ENCODE measurements at places on chromosomes 12 and 14. TPM values are rescaled to one million over a fixed set of nuclear protein-coding genes. Genes with fewer than 3 reads are reported as not detected.

The IL26 gene
- not detected for total RNA-seq

The KIF26A gene
- 6.5 TPM for total RNA-seq

GRCh38 chr12:53995378-53996239 is 4.4 kb upstream of the HOXC9 start:
- H3K27me3 ChIP-seq = peaks cover 82% of the 10 kb centered on the region
- H3K36me3 ChIP-seq = no peaks in the 10 kb centered on the region
- no peak overlapping the region for H3K27ac ChIP-seq
- H3K4me1 ChIP-seq = no peaks in the 10 kb centered on the region

GRCh38 chr12:124688356-124688992 is 121.1 kb upstream of the NCOR2 start:
- H3K27me3 ChIP-seq = no peaks in the 10 kb centered on the region
- peak overlapping the region; percentile 12 for H3K27ac ChIP-seq
- no peaks in the 10 kb centered on the region for H3K36me3 ChIP-seq

GRCh38 chr12:6253278-6253677 is 53.1 kb downstream of the CD9 start:
- H3K27ac ChIP-seq = no peak overlapping the region
- H3K4me3 ChIP-seq = no peak overlapping the region

GRCh38 chr14:101363880-101364391 is 197.4 kb upstream of the DIO3 start:
- peak overlapping the region; percentile 21 for H3K27ac ChIP-seq
- peaks cover 16% of the 10 kb centered on the region for H3K4me1 ChIP-seq
- H3K27me3 ChIP-seq = no peaks in the 10 kb centered on the region
- H3K36me3 ChIP-seq = no peaks in the 10 kb centered on the region
- DNase-seq = no peak
- no peak overlapping the region for H3K4me3 ChIP-seq

All from lung (tissue), 17 donors.